CD8-positive, alpha-beta memory T cell (primary cell): ENCODE measurements at places on chromosomes 5 and 9.

- DNase-seq, result no peak
Observed at GRCh38 chr9:91362051-91362611, 413 bp upstream of the AUH start.

DNA sequence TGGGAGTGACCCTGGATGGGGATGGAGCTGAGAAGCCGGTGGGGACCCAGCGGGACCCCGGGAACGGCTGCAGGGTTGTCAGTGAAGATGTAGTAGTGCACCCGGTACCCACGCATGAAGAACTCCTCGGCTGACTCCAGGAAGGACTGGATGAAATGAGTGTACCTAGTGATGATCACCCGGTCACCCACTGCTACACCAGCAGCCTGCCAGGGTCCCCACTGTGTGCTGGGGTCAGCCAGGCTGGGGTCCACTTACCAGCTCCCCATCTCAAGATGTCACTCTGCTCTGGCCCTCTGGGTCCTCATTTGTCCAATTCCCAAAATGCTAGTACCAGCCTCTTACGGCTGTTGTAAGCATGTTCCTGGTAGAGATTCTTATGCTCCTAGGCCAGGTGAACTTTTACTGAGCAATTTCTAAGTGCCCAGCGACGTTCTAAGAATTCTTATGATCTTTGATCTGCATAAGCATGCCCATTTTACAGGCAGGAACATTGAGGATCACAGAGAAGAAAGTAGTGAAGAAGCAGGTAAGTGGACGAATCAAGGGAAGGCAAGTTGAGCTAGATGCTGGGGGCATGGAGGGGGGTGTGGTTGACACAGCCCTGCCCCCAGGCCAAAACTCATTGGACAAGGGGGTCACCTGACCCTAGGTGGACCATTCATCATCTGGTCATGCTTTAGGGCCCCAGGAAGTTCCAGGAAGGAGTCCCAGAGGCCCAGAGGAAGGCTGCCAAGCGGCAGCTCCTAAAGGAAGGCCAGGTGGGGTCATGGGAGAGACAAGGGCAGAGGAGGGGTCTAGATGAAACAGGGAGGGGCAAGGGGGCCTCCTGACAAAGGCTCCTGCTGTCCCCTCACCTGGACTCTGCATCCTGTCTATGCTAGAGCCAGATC lies 9.4 kb downstream of the GBGT1 start:
- no peak for DNase-seq

- no peak for DNase-seq
Observed at GRCh38 chr5:37619353-37619752, 220.5 kb downstream of the GDNF start.

DNA sequence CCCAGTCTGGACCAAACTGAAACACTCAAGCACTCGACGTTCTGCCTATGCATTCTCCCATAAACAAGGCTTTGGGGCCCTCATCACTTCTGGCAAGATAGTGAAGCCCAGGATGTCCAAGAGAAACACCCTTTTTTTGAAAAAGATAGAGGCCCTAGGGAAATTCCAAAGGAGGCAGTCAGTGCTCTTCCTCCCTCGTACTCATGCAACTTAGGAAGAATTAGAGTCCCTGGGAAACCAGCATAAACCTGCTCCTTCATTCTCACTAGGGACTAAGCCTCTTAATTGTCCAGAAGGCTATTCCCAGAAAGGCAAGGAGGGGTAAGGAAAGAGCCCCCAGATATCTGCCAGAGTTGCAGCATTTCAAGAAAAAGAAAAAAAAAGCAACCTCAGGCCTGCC lies 7.8 kb upstream of the RUSC2 start:
- DNase-seq, result no peak

- DNase-seq, result no peak
Observed at GRCh38 chr5:6236858-6237481, 141.4 kb downstream of the MED10 start.

DNA sequence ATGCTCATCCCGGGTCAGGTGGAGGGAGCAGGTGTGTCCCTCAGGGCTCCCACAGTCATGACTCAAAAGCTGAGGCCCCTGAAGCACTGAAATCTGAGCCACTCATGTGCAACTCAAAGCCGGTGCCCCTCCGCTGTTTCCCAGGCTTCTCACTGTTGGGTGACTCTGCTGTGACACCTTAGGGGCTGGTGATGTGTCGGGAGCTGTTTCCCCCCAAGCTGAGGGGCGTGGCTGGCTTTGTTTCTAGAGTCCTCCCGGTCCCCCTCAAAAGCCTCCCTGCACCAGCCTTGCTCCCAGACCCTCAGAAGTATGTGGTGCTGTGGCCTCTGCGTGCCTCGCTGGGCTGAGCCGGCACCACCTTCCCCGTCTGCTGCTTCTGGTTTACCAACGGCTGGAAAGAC lies 39.7 kb downstream of the PLPP7 start:
- no peak for DNase-seq

GRCh38 chr9:99345942-99346341 lies 123.9 kb downstream of the SEC61B start:
- DNase-seq, result no peak

DNA sequence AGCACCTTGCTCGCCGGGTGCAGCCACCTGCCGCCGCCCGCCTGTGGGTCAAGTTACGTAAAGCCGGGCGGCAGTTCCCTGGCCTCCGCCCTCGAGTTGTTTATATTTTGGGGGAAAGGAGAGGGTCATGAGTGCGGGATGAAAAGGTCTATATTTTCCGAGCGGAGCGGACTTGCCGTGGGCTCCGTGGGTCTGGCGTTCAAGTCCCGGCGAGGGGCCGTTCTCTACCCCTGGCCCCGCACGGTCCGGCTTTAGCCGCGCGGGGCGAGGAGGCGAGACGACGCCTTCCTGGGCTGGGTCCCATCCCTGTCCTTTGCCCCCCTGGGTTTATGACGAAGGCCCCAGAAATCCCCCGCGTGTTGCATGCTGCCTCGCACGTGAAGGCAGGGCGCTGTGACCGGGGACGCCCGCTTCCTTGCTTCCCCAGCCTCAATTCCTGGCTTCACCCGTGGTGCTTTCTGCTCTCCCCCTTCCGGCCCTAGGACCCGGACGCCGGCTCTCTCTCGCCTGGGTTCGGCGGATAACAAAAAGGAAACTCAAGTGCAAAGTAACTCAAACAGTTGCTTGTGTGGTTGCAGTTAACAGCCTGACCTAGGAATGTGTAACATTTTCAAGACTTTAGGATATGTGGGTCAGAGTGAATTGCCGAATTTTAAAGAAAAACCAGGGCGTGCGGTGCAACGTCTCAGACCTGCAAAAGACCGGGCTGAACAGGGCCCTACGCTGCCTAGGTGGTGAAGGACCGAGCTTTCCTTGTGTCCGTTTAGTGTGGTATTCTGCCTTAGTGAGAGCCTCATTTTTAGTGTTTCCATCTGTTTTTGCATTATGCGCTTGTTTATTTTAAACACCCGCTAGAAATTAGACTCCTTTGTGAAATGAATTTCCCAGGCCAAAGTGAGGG lies 810 bp downstream of the VPS13A start:
- DNase-seq, result peak; percentile 43

DNA sequence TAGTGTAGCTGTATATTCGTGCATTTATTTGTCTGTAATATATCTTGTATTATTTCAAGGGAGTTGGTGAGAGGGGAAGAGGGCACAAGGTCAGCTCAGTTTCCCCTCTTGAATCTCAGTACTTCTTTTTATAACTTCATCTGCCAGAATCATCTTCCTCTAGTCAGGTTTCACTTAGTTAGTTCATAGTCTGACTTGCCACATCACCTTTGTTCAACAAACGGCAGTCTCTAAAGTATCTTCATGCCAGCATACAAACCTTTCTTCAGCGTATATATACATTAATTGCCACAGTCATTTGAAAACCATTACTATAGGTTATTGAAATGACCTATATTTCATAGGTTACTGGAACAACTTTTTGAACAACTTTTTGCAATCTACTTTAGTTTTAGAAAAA lies 1.6 kb downstream of the ECM2 start:
- DNase-seq, result no peak

DNA sequence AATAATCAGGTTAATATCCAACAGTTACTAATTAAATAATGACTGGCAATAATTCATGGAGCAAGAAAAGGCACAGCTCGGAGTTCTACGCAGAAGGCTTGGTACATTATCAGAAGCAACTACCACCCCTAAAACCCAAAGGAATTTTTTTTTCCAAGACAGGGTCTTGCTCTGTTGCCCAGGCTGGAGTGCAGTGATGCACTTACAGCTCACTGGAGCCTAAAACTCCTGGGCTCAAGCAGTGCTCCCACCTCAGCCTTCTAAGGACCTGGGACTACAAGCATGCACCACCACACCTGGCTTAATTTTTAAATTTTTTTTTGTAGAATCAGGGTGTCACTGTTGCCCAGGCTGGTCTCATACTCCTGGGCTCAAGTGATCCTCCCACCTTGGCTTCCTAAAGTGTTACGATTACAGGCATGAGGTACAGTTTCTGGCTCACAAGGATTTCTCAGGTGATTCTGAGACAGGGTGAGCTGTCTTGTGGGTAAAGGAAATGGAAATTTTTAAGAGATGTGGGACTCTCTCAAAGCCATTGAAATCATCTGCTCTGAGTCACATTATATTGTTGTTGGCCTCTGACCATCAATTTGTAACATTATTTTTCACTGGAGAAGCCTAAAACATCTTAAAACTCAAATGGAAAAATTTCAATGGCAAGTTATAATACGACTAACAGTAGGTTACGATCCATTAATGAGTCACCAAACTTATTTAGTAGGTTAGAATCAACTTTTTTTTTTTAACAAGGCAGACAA lies 19.7 kb upstream of the HSDL2 start:
- no peak for DNase-seq

DNA sequence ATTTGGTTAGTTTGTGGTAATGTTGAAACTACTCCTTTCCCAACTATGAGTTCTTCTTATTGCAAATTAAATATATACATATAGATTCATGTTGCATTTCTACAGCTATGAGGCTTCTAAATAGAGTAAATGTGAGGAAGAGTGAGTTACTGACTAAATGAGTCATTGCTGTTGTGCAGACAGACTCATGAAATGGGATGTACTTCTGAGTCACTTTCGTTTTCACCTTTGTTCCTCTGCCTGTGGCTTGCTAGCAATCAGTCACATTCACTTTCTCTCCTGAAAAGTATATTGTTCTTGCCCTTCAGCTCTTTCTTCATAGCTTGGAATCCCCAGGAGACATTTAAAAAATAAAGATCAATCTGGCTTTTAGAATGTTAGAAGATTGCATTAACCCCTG lies 295.5 kb upstream of the SMC2 start:
- no peak for DNase-seq

DNA sequence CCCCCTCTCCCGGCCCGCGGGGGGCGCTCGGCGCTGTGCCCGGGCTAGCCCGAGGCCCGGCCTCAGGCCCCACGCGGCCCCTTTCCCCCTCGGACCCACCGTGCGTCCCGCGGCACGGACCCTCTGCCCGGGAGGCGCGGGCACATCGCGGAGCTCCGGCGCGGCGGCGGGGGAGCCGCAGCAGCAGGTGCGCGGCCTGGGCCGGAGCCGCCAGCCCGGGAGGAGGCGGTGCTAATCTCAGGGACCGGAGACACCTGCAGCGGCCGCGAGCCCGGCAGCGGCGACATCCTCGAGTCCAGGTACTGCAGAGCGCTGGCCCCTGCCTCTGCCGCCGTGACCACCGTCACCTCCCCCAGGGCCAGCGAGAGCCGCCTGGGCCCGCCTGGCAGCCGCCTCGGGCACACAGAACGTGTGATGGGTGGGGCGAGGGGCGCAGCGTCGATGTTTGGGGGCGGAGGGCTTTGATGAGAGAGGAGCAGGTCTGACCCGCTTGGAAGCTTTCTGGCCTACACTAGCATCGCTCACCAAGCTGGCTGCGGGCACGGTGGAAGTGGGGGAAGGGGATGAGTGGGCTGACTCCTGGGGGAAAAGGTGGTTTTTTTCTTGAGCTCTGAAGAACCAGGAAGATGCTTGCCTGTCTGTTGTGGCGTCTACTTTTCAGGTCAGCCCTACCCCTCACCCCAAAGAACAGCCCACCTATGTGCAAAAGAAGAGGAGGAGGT lies 524 bp downstream of the CYFIP2 start:
- DNase-seq, result peak; percentile 46

GRCh38 chr5:122137702-122138101 lies 8.4 kb downstream of the ZNF474 start:
- no peak for DNase-seq

DNA sequence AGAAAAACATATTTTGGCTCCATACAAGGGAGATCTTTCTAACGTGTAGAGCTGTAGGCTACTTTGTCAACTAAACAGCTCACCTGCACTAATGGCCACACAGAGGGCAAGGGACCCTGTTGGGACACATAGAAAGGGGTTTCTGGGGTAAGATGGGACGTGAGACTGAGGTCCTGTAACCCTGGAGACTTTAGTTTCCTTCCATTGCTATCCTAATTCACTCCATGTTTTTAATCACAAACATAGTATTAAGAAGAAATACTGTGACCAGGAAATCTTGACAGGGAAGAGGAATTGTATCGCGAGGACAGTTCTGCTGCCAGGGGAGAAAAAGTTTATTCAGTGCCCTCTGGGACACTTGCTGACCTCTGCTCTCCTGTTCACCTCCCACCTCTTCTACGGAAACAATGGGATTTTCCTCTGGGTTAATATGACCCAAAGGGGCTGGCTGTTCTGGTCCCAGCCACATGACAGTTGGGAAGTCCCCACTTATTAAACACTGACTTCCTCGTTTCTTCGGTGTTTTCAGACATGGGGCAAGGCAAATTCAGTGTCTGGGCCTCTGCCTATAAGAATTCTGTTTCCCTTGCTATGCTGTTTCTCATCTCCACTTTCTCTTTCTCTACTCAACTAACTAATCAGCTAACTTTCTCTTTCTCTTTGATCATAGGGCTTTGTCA lies 106.9 kb upstream of the SEMA6A start:
- no peak for DNase-seq

DNA sequence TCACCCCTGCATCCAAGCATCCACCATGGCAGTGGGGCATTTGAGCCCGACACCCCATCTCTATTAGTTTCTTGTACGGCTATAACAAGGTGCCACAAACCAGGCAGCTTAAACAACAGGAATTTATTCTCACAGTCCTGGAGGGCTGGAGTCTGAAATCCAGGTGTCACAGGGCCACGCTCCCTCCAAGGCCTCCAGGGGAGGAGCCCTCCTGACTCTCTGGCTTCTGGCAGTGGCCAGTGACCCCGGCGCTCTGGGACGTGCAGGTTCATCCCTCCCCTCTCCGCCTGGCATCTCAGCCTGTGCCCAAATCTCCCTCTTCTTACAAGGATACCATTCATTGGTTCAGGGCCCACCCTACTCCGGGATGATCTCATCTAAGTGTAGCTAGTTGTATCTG lies 394.5 kb upstream of the IRX1 start:
- no peak for DNase-seq

- DNase-seq, result no peak
Observed at GRCh38 chr9:86778761-86779160, 168.5 kb downstream of the GAS1 start.

- DNase-seq, result no peak
Observed at GRCh38 chr9:132837501-132838286, 40.4 kb downstream of the AK8 start.

DNA sequence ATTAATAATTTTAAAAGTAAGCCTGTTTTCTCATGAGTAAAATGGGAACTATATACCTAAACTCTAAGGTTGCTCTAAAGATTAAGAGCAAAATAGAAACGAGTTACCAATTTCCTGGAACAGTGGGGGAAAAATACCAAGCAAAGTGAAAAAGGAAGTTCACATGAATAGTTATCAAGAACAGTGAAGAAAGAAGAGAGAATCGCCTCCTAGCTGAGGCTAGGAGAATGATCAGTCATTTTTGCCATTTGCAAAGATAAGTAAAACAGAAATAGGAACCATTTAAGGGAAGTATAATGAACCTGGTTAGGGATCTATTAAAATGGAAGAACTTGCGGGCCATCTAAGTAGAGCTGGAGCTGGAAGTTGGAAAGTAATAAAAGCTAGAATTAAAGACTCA lies 50.7 kb downstream of the P4HA2 start:
- DNase-seq, result no peak

- DNase-seq, result no peak
Observed at GRCh38 chr5:88279584-88279983, 10.9 kb upstream of the TMEM161B start.
